ENCODE measurements at places on chromosomes 13 and 19.
A peak's percentile ranks its signal among the peaks of the same experiment; 100 is the strongest.

- DNase-seq = no peak
Observed at GRCh38 chr19:12751635-12752034, at the start of gene BEST2. BEST2 (plus strand) TSS chr19:12751791; CDS start chr19:12752593, 802 bp downstream.

DNA sequence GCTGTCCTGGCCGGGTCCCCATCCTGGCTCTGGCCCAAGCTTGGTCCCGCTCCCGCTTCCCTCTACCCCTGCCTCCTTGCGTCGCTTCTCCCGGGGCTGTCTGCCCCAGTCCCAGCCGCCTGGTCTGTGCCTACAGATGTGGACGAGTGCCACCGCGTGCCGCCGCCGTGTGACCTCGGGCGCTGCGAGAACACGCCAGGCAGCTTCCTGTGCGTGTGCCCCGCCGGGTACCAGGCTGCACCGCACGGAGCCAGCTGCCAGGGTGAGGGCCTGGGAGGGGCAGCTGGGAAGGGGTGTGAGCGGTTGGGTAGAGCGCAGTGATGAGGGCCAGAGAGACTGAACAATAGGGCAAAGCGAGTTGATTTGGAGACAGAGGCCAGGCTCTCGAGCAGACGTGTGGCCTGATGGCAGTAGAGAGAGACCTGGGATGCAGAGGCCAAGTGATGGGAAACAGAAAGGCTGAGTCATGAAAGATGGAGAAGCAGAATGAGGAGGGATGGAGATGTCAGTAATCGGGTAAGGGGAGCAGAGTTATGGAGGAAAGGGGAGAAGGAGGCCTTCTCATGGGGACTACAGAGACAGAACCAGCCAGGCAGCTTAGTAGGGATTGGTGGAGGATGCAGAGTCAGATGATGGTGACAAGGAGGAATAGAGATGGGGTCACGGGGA, 9.4 kb downstream of the LTBP4 start:
- peak; percentile 80 for DNase-seq

DNA sequence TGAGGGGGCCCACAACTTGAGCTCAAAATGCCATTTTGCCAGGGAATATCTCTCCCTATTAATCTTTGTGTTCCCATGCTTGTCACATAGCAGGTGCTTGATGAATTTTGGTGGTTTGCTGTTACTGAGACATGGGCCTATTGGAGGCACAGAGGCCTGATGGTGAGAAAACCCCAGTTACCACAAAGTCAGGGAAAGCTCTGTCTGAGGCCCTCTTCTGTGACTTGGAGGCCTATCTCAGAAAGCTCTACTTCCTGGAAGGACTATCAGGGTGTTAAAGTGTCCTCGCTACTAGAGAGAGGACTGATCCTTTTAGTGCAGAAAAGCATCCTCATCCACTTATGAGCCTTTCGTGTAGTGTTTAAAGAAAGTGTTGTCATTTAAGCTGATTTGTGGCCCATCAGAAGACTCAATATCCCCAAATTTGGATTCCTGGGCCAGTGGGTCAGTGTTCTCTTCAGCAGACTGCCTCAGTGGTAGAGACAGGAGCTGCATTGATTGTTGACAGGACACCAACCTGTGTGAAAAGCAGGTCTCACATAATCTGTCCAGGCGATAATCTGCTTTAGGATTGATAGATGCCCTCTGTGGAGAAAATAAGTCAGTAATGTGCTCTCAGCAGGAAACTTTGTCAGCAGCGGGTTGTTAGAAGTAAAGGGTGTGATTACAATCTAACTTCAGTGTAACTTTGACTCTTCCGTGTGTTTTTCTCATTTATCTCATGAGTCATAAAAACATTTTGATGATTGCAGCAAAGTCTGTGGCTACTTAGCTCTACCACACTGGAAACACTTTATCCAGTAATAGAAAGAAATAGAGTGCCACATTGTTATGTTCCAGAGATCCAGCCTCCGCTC, 121.0 kb downstream of the AKAP11 start:
- no peak for DNase-seq

GRCh38 chr19:47467914-47468313, 3.8 kb downstream of the SLC8A2 start:
- DNase-seq = no peak

DNA sequence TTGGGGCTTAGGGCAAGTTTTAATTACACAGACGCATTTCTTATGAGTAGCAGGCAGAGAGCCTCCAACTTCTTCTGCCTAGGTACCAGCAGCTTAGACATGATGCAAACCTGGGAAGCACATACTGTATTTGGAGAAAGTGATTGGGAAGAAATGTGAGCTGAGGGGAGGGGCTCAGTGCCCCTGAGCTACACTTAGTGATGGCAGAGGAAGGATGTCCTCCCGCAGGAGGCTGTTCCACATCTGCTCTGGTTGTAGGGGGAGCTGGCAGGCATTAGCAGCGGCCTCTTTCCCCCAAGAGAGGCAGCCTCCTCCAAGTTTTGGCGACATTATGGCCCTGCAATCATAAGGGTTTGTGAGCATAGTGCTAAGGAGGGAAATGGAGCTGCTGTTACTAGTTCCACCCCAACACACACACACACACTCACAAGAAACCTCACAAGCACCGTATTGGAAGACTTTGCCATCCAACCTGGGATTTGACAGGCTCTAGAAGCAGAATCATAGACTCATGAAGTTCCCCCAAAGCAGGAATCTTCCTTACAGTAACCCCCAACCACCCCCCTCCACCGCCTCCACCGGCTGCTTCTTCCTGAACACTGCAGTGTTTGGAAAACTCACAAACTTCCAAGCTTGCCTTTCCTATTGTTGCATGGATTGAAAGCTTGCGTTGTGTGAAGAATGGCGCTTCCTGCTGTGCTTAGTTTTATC, 3.3 kb downstream of the ALOX5AP start:
- no peak for DNase-seq

- no peak for DNase-seq
Observed at GRCh38 chr19:31450696-31451095, 101.5 kb upstream of the TSHZ3 start.

DNA sequence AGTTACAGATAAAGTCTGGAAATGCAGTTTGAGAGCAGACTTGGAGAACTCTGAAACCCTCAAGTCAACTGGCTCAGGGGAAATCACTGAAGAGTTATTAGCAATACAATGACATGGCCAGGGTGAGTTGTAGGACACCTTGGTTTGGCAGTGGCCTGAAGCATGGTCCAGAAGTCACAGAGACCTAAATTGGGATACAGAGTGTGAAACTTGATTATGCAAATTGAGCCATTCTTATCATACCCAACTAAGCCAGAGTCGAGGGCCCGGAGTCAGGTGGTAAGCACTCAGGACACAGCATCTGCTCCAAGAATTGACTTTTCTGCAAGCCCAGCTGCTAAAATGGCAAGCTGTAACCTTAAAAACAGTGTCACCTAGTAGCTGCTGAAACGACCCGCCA, 224.5 kb downstream of the DCLK1 start:
- no peak for DNase-seq

DNA sequence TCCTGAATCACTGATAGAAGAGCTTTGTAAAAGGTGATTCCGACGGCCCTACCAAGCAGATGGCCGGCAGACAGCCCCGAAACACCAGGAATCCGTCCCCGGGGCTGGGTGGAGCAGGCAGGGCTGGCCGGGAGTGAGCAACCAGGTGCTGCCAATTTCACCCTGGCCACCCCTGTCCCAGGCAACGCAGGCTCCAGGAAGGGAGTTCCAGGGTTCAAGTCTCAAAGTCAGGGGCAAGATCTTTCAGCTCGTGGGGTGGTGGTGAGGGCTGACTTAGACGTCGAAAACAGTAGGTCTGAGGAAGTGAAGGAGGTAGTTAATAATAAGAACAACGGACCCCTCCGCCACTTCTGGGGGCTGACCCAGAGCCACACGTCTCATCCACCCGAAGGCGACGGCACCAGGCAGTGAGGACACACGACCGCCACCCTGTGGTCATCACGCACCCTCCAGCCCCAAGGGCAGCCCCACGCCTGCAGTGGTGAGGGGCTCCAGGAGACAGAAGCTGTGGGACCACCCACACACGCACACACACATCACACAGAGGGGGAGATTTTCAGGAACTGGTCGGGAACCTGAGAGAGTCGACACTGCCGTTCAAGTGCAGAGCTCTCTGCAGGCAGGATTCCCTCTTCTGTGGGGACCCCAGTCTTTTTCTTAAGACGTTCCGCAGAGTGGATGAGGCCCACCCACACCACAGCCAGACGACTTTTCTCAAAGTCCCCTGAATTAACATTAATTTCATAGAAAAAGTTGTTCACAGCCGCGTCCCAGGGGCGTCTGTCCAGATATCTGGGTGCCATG, 67.2 kb downstream of the SPACA7 start:
- DNase-seq = no peak

- DNase-seq = no peak
Observed at GRCh38 chr13:111410232-111411021, 90.0 kb downstream of the TEX29 start.

DNA sequence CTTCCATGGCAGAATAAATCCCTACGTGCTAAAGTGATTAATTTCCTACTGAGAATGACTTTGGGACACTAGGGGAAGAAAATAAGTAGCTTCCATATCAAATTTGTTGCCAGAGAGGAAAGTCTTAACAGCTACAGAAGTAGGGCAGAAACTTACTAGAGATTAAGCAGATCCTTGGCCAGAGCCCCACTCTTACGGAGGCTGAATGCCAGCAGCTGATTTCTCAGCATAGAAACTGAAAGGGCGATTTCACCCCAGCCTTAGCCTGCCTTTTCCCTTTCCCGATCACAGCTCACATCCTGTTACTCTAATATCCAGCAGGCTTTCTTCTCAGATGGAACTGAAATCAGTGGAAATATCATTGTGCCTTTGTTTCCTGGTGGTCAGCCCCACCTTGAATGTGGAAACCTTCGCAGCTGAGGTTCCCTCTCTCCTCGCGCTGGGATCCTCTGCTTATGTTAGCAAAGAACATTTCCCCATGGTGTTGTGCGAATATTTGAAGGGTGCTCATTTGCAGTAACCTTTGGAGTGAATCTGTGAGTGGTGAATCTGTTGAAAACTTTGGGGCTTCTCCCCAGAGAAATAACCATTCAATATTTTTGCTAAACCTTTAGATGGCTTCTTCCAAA, 8.4 kb downstream of the FAM124A start:
- DNase-seq = peak; percentile 52

DNA sequence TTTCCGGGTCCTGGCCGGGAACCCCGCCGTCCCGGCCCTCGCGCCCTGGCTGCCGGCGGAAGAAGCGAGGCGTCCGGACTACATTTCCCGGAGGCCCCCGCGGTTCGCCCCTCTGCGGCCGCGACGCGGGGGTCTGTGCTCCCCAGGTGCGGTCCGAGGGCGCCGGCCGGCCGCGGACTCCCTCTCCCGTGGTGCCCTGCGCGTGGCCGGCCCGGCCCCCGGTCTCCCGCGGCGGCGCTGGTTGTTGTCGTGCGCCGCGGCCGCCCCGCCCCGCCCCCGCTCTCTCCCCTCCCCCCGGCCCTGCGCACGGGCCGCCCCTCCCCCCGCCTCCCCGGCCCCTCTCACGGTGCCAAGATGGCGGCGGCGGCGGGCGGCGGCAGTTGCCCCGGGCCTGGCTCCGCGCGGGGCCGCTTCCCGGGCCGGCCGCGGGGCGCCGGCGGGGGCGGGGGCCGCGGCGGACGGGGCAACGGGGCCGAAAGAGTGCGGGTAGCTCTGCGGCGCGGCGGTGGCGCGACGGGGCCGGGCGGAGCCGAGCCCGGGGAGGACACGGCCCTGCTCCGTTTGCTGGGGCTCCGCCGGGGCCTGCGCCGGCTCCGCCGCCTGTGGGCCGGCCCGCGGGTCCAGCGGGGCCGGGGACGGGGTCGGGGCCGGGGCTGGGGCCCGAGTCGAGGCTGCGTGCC, at the start of gene KMT2B:
Gene KMT2B, plus strand, starts transcription at position 339 of the 680 bp plus-strand sequence. Its CDS starts 16 bp downstream, at position 355.
- DNase-seq = peak; percentile 98

DNA sequence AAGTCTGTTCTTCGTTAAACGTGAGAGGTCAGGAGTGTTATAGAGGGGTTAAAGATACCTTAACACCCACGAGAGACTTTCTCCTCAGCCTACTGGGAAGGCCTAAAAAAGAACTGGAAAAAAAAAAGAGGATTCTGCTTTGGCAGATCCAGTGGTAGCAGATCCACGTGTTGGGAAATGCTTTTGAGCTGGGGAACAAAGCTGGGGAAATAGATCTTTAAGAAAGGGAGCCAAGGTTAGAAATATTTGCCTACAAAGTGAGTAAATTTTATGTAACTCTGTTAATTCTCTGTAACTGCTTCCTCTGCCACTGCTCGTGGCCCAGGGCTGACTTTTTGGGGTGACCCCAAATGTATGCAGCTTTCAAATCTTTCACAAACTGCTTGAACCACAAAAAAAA, 11.7 kb downstream of the RFX2 start:
- no peak for DNase-seq

DNA sequence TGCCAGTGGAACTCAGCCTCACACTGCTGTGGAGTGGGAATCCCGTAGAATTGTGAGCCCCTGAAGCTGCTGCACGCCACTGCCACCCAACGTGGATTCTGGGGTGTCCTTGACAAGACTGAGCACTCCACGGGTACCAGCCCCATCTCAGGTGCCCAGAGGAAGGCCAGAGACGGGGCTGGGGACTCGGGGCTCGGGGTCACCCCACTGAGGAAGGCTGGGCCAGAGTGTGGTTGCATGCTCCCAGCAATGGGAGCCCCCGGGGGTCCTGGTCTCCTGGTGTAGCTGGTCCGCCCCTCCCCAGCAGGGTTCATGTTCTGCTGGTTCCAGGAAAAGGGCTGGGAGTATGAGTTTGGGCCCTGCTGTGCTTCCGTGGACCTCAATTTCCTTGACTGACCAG, 15.2 kb downstream of the DAPK3 start:
- no peak for DNase-seq

GRCh38 chr13:53254500-53254899, 225.9 kb downstream of the OLFM4 start:
- no peak for DNase-seq

- DNase-seq = no peak
Observed at GRCh38 chr13:77384999-77385398, 58.1 kb upstream of the MYCBP2 start.

DNA sequence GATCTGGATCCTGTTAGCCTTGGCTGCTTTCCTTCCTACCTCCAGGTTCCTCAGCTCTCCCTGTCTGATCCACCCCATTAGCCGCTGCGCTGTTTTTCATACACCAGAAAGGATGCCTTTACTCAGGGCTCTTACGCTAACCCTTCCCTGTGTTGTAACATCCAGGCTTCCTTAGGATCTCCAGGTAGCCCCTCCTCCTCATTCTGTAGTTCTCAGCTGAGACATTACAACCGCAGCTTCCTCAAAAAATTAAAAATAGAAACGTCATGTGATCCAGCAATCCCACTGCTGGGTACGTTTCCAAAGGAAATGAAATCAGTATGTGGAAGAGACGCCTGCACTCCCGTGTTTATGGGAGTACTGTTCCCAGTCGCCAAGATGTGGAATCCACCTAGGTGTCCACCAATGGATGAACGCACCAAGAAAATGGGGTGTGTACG, 18.4 kb upstream of the MYADM start:
- no peak for DNase-seq

DNA sequence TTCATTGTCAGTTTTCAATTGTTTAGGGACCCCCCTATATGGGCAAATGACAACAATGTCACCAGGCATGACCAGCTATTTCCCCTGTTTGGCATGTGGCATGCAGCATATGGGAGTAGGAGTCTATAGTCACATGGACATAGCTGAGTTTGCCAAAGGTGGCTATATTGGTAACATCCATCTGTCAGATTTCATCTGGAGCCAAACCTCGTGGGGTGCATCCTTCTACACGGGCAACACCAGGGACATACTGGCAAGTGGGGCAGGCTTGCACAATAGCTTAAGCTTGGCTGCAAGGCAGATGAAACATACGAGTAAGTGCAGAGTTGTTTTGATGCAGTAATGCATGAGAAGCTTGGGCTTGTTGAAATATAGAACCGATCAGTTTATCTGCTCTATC, 24.5 kb upstream of the ZNF816 start:
- DNase-seq = no peak

Measured in MG63 (cell line).